ENCODE measurements at places on chromosomes 2 and 18. TPM values are rescaled to one million over a fixed set of nuclear protein-coding genes. Genes with fewer than 3 reads are reported as not detected.

GRCh38 chr2:100309311-100309710 is 13.0 kb downstream of the LONRF2 start:
- DNase-seq, result no peak

GRCh38 chr2:201880579-201880978 is 74.2 kb downstream of the CDK15 start:
- DNase-seq, result no peak

GRCh38 chr18:54774423-54774822 is 53.9 kb upstream of the RAB27B start:
- no peak for DNase-seq

GRCh38 chr18:48885266-48885923 is 65.4 kb downstream of the SMAD7 start:
- DNase-seq, result no peak

DNA sequence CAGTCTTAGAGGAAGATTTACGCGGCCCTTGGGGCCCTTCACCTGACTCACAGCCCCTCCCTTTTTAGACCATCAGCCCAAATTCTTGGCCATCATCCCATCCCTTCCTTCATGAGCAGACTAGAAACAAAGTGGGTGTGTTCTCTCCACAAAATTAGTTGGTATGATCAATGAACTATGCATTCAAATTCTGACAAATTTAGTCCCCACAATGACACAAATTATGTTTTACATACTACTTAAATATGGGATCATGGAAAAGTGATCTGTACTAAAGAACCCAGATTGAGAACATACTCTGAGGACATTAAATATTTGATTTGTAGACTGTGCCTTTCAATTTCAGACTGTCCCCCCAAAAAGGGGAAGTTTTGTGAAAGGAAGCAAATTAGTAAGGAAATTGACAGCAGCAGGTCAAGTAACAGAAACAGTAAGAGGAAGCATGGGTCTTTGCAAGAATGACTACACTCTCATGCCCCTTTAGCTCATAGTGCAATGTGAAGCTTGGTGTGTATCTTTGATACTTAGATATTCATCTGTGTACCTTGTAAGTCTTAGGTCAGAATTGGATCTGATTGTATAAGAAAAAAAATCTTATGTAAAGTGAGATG is 2.2 kb upstream of the MAPRE2 start:
- no peak for DNase-seq

GRCh38 chr2:149857344-149857743 is 269.8 kb upstream of the MMADHC start:
- DNase-seq, result no peak

GRCh38 chr18:36761186-36761698 is 67.6 kb downstream of the TPGS2 start:
- DNase-seq, result no peak

DNA sequence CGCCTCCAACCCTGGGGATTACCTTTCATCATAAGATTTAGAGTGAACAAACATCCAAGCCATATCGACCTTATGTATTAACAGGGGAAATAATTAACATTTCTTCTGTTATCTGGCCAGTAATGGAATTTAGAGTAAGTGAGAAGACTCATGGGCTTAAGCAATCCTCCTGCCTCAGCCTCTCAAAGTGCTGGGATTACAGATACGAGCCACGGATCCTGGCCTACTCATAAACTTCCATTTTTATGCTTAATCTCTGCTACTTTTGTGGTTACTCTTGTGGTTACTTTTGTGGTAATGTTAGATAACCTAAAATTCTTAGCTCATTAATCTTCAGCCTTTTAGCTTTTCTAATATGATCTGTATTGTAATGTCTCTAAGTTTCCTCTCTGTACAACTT is 159.3 kb upstream of the SLC8A1 start:
- no peak for DNase-seq

GRCh38 chr2:105750735-105751134 is 6.0 kb downstream of the NCK2 start:
- no peak for DNase-seq

DNA sequence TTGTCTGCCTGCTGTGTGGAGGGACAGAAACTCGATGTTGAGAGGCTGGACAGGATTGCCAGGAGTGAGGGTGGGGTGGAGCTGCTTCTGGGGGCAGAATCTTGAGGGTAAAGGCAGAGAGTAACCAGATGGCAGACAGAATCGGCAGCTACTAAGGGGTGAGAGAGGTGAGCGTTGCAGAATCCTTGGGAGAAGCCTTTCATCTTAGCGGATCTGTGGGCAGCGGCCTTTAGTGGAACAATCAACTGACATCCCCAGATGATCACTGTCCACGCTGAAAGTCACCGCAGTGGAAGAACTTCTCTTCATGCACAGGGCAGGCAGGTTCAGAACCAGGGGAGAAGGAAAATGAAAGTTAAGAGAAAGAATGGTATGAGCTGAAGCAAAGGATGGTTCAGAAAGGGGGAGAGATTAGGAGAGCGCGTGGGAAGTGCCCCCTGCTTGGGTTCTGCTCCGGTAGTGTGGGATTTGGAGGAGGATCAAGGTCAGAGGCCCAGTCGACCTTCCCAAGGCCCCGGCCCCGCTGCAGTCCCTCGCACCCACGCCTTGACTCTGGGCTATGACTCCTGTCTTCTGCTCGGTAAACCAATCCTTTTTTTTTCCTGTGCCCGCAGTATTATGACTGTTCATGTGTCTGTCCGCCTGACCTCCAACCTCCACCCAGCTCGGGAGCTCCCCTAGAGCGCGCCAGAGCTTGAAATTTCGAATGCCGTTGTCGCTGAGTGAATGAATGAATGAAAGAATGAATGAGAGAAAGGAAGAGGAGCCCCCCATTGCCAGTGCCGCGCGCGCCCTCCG is 584 bp downstream of the BOLA3 start:
- DNase-seq, result no peak

- DNase-seq, result no peak
These were observed 390.6 kb upstream of the PKDCC start for GRCh38 chr2:41657226-41657625.

- no peak for DNase-seq
These were observed 150.1 kb downstream of the WDPCP start for GRCh38 chr2:63438181-63438580.

- DNase-seq, result no peak
These were observed 46.2 kb upstream of the ITGAV start for GRCh38 chr2:186543561-186544131.

- no peak for DNase-seq
These were observed 930.1 kb upstream of the TMEFF2 start for GRCh38 chr2:193124815-193125214.

GRCh38 chr18:45619062-45619825 is 4.0 kb downstream of the SLC14A2 start:
- no peak for DNase-seq

Gene ADGRF3
- 0.54 TPM for total RNA-seq

Gene RIT2
- not detected for total RNA-seq

Gene CMPK2
- total RNA-seq, result 0.81 TPM

Gene TEX44
- total RNA-seq, result not detected

Gene REG3G
- total RNA-seq, result not detected

Data from glutamatergic neuron (in vitro differentiated cells).